Esophagus muscularis mucosa (tissue), 4 donors: ENCODE measurements at places on chromosomes 7 and 10.

GRCh38 chr10:29471544-29471859 is 163.3 kb downstream of the SVIL start:
- no peak for DNase-seq

DNA sequence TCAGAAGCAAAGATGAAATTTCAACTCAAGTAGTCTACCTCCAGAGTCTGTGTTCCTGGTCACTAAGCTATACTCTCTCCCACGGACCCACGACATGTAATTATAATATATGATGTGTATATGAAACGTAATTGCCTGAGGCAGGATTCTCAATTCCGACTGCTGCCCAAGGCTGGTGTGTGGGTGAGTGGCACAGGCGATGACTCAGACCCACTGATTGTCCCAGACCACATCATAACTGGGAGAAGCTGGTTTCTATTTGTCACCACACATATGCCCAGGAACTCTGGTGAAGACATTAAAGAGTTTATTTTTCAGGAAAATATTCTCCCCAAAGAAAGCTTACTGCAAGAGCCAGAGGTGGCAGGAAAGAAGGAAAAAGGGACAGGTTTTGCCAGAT is 219.3 kb downstream of the JAZF1 start:
- DNase-seq, result no peak

GRCh38 chr7:130351791-130352090 is 7.1 kb downstream of the CPA5 start:
- no peak for DNase-seq

- no peak for DNase-seq
These were observed 251.0 kb downstream of the TFEC start for GRCh38 chr7:115779561-115779960.

DNA sequence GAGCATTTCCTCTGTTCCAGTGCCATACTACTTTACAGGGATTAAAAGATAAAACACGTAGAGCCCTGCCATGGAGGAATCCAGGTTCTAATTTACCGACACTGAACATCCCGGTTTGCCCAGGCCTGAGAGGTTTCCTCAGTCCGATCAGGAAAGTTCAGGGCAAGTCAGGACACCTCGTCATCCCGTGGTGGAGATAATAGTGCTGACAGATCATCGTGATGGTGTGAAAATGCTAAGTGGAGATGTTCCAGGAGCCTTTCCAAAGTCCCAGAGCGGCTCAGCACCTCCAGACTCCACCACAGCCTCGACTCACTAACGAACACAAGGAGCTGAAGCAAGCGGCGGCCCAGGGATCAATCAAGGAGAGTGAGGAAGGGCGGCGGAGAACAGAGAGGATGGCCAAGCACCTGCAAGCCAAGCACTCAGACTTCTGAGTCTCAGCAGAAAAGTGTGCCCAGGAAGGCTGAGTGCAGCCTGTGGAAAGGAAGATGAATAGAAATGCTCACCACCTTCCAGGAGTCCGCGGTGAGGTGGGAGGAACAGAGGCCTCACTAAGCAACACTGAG is 103.7 kb upstream of the VWC2 start:
- DNase-seq, result no peak

- no peak for DNase-seq
These were observed 17.6 kb downstream of the CYTH3 start for GRCh38 chr7:6254866-6255265.

GRCh38 chr7:140673774-140674155 is 1.0 kb downstream of the ADCK2 start:
- DNase-seq, result no peak

DNA sequence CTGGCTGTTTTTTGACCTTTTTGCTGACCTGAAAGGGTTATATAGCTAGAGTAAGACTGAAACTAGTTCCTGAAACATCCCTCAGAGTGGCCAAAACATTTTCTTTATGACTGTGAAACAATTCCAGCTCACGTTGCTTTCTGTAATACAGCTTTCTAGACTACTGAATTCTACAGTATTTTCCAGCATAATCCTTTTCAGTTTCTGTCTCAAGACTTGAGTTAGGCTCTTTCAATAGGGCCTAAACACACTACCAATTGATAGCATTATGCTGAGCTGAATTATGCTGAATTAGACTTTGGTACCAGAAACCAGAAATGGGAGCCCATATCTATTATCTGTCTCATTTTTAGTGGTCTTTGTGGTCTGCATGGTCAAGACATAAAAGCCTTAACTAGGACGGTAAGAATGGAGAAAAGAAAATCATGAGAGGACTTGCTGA is 72.6 kb downstream of the EPDR1 start:
- no peak for DNase-seq

DNA sequence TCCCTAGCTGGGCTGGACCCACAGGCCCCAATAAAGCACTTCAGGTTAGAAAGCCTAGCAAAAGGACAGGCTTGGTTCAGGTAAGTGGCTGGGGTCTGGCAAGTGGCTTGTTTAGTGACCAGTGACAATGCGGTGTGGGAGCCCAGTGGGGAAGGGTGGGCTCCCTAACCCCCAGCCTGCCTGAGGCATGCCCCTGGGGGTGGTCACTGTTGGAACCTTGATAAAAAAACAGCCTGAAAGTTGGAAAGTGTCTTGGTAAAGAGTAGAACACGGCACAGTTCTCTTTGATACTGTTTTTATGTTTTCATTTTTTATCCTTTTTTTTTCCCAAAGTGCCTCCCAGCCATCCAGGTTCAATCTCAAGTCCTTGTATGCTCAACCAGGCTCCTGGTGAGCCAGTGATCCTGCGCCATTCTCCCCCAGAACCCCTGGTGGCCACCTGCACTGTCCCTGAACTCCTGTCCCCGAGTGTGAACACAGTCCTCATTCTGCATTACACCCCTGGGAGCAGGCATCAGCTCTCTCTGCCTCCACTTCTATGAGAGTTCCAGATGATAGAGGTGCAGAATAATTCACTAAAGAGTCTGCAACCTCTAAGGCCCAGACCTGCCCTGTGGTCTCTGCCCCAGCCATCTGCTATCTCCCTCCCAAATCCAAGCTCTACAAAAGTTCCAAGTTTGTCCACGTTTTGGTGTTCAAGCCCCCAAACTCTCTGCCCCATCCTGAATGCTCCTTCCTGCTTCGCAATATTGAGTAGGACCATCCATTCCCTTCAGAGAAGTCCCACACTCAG is 15.0 kb upstream of the CXCL12 start:
- no peak for DNase-seq

GRCh38 chr7:135745703-135746312 is 2.8 kb downstream of the FAM180A start:
- no peak for DNase-seq

- no peak for DNase-seq
These were observed 41.5 kb upstream of the KMT2E start for GRCh38 chr7:104972500-104972899.

DNA sequence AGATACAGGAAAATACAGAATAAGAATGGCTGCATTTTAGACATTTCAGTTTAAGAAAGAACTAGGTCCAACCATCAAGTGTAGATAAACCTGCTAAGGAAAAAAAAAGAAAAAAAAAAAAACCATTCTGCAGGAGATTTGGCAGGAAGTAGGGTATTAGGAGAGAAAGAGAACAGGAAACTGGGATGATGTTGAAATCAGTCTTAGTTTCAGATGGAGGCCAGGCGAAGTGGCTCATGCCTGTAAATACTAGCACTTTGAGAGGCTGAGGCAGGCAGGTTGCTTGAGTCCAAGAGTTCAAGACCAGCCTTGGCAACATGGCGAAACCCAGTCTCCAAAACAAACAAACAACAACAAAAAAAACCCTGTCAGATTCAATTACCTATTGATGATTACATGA is 120.2 kb downstream of the RAB11FIP2 start:
- no peak for DNase-seq

GRCh38 chr10:119783665-119784027 is 57.8 kb downstream of the INPP5F start:
- no peak for DNase-seq

- peak; percentile 91 for DNase-seq
These were observed 235.7 kb downstream of the EBF3 start for GRCh38 chr10:129728246-129728820.

DNA sequence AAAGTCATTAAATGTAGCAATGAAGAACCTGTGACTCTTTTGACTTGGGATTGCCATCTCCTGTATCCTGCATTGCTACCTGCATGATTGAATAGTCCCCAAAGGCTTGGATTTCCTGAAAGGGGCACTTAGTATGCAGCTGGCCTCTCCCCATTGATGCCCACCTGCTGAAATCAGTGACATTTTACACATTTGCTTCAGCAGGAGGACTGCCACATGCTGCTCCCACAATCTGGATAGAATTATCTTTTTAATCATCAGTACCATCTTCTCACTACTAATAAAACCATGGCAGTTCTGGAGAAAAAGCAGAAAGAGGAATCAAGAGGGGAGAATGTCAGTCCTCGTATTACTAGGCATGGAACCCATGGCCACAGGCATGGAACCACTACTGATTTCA is 67.8 kb downstream of the SLC13A1 start:
- no peak for DNase-seq
